ENCODE measurements at places on chromosomes 1 and 21.

GRCh38 chr21:33031152-33031911 is 5.6 kb downstream of the OLIG2 start:
- DNase-seq = no peak

- no peak for DNase-seq
These were observed 1.5 kb downstream of the PARP1 start for GRCh38 chr1:226406401-226406881.

DNA sequence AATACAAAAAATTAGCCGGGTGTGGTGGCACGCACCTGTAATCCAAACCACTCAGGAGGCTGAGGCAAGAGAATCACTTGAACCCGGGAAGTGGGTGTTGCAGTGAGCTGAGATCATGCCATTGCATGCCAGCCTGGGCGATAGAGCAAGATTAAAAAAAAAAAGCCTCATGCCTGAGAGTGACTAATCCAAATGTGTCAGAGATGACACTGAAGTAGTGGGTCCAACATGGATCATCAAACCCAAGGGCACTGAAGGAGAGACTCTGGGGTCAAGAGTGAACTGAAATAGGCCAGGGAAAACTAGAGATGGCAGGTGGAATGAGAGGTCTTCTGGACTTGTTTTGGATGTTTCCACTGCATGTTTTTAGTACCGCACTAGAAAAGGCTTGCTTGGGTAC is 10.2 kb upstream of the CACHD1 start:
- no peak for DNase-seq

DNA sequence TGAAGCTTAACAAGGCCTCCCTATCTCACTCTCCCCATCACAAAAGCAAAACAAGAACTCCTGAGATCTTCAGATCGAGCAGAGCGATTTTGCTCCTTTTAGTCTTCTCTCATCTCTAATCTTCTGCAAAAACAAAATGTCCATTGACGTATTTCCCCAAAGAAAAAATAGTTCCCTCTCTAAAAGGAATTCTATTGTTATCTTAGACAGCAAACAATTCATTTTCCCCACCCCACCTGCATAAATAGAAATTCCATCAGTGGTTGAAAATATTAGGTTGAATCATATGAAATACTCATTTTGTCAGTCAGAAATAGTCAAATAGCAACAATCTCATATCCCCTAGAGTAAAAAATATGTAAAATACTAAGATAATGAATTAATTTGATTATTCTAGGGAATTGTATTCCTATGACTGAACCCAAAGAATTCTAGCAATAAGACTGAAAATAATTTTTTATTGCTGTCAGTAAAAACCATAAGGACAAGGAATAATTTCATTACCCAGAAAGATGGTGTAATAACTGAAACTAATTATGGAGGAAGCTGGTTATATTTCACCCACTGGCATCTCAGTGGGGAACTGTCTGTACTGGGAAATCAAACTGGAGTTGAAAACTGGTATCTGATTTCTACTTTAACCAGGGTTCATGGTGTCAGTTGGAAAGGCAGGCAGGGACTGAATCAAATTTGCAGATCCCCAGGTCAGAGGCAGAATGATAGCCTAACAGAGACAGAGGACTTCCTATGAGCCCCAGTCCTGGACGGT is 51.3 kb downstream of the RHOU start:
- no peak for DNase-seq

- DNase-seq = peak; percentile 98
These were observed 66.5 kb downstream of the TSEN15 start for GRCh38 chr1:184118046-184118445.

DNA sequence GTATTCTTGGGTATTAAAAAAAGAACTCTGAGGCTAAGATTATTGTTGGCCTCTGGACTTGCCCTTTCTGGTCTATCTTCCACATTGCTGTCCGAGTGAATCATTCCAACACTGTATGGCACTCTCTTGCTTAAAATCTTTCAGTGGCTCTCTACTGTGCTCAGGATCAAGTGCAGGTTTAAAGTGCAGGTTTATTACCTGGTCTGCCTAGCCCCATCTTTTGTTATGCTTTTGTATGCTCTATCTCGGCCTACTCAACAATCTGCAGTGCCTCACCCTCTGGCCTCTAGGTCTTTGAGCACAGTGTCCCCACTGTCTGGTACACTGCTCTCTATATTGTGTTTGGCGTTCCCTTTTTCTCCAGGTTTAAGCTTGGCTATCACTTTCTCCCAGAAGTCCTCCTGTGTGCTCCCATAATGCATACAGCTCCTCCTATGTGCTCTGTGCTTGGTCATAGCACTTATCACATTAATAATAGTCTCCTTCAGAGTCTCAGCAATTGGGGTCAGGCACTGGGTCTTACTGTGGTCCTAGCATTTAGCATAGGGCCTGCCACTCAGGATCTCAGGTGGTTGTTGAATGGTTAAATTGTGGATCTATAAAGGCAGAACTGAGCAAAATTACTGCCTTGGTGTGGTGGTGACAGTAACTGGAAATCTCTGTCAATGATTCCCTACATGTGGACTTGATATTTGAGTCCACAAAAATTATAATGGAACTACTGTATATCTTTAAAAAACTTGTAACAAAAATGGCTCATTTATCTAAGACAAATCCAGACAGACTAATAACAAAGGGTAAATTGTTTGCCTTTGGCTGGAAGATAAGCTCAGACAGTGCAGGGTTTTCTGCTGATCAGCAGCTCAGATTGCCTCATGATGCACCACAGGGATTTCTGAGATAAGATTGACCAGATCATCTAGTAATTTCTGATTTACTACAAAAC is 10.6 kb upstream of the LDLRAD1 start:
- DNase-seq = no peak

GRCh38 chr1:41466146-41466545 is 18.3 kb downstream of the EDN2 start:
- no peak for DNase-seq

- no peak for DNase-seq
These were observed 1.0 kb upstream of the OR10J4 start for GRCh38 chr1:159430985-159431384.

GRCh38 chr1:117620440-117620839 is 14.6 kb downstream of the TENT5C start:
- DNase-seq = no peak

GRCh38 chr1:18144916-18145647 is 37.5 kb downstream of the IGSF21 start:
- DNase-seq = peak; percentile 71

- DNase-seq = no peak
These were observed 34.9 kb downstream of the HSF2BP start for GRCh38 chr21:43624339-43624738.

DNA sequence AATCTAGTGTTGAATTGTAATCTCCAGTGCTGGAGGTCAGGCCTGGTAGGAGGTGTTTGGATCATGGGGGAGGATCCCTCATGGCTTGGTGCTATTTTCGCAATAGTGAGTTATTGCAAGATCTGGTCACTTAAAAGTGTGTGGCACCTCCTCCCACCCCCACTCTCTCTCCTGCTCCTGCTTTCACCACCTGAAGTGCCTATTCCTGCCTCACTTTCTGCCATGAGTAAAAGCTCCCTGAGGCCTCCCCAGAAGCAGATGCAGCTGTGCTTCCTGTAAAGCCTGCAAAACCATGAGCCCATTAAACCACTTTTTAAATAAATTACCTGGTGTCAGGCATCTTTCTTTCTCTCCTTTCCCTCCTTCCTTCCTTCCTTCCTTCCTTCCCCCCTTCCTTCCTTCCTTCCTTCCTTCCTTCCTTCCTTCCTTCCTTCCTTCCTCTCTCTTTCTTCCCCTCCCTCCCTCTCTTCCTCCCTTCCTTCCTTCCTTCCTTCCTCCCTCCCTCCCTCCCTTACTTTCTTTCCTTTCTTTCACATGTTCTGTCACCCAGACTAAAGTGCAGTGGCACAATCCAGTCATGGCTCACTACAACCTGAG is 172.4 kb downstream of the C1orf21 start:
- no peak for DNase-seq

DNA sequence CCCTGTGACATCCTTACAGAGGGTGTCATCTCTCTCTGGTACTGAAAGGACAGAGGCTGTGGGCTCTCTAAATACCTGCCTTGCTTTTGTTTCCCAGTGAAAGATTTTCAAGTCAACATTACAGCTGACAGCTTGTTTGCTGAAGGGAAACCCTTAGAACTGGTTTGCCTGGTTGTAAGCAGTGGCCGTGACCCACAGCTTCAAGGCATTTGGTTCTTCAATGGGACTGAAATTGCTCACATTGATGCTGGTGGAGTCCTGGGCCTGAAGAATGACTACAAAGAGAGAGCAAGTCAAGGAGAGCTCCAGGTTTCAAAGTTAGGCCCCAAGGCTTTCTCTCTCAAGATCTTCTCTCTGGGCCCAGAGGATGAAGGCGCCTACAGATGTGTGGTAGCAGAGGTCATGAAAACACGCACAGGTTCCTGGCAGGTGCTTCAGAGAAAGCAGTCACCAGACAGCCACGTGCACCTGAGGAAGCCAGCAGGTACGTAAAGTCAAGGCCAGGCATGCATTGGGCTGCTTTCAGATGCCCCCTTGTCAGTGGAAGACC is 11.8 kb downstream of the CD101 start:
- DNase-seq = no peak
